H4 (cell line): ENCODE measurements at places on chromosomes 12 and 14. TPM values are rescaled to one million over a fixed set of nuclear protein-coding genes. Genes with fewer than 3 reads are reported as not detected.

DNA sequence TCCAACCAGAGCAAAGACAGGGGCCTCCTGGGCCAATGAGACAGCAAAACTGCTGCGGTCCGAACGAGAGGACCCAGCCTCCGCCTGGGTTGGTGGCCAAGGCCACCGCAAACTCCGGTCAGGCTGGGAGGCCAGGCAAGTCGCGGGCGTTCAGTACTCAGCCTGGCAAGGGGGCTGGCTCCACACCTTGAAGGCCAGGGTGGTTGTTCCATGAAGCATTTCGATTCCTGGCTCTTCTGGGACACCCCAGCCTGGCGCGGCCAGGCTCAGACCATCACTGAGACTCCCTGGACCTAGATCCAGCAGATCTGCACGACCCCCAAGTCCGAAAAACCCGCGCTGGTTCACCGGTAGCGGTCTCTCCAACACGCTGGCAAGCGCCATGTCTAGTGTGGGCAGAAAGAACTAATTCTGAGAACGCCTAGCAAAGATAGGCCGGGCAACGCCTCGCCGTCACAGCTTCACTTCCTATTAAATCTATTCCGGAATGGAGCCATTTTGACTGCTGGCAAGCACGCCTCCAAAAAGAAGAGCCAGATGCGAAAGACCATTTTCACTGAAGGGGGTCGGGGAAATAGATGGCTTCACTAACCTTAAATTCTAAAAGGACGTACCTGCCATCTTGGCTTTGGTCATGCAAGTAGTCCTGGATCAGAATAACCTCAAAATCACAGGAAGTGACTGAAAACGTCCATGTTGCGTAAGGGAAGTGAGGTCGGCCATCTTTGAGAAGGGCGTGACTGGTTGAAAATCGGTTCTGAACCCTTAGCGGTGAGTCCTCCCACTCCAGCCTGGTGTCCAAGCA lies at the start of gene PSMB5:
Gene PSMB5, minus strand, starts transcription at position 403 of the 805 bp plus-strand sequence. Its CDS starts 19 bp downstream, at position 384.
- DNase-seq: peak; percentile 97

KRT1 gene
- total RNA-seq: not detected in 2 replicates

GRCh38 chr12:67666605-67667004 lies 18.1 kb downstream of the DYRK2 start:
- DNase-seq: no peak

DNA sequence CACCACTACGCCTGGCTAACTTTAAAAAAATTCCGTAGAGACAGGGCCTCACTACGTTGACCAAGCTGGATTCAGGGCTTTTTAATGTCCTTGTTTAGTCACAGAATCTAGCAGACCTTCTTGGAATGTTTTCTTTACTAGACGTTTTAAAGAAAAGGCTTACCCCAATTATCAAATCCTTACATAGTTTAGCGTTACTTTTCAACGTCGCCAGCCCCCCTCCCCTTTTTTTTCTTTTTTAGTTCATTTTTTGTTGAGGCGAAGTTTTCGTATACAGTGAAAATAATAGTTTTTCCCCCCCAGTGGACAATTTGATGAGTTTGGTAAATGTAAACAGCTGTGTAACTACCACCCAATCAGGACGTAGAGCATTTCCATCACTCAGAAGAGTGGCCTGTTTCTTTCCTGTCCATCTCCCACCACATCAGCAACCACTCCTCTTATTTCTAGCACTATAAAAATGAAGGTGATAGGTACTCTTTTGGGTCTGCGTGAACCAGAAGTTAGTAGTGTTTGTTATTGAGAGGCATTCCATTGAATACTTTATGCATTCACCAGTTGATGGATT lies 753 bp upstream of the DLGAP5 start:
- no peak for DNase-seq

GRCh38 chr12:120798696-120799095 lies 73.1 kb downstream of the ACADS start:
- no peak for DNase-seq

DNA sequence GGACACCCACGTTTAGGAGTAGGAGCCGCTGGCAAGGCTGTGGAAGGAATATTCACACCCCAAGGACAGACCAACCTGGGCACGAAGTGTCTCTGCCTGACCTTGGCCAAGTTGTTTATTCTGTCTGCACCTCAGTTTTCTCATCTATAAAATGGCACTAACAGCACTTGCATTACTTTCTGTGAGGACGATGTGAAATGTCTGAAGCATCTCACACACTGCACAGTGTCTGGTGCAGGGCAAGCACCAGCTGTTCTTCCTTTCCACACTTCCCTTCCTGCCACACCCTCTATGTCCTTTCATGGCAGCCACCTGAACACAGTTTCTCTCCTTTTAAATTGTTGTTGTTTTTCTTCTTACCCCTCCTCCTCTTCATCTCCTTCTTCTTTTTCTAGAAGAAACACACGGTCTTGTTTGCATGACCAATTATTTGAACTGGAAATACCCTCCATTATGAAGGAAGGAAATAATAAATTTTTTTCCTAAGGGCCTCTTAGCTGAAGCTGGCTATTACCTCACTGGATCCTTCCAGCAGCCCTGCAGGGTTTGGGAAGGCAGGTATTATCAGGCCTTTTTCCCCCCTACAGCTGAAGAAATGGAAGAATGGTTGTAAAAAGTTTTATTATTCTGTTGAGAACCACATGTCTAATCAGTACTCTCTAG lies 42.9 kb upstream of the ATP23 start:
- no peak for DNase-seq

DNA sequence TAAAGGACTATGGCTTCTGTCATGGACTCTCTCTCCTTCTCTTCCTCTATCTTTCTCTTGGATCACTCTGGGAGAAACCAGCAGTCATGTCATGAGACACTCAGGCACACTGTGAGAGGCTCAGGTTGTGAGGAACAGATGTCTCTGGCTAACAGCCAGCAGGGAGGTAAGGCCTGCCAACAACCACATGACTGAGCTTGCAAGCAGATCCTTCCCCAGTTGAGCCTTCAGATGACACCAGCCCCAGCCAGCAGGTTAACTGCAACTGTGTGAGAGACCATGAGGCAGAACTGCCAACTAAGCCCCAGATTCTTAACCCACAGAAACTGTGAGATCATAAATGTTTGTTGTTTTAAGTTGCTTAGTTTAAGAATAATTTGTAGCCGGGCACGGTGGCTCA lies 90.6 kb downstream of the VCPKMT start:
- DNase-seq: no peak

KRT78 gene
- not detected in 2 replicates for total RNA-seq
